H9 (cell line): ENCODE measurements at places on chromosomes 1 and 21.
A peak's percentile ranks its signal among the peaks of the same experiment; 100 is the strongest.

GRCh38 chr1:222357252-222357651 is 190.7 kb downstream of the HHIPL2 start:
- peak; percentile 42 for DNase-seq

DNA sequence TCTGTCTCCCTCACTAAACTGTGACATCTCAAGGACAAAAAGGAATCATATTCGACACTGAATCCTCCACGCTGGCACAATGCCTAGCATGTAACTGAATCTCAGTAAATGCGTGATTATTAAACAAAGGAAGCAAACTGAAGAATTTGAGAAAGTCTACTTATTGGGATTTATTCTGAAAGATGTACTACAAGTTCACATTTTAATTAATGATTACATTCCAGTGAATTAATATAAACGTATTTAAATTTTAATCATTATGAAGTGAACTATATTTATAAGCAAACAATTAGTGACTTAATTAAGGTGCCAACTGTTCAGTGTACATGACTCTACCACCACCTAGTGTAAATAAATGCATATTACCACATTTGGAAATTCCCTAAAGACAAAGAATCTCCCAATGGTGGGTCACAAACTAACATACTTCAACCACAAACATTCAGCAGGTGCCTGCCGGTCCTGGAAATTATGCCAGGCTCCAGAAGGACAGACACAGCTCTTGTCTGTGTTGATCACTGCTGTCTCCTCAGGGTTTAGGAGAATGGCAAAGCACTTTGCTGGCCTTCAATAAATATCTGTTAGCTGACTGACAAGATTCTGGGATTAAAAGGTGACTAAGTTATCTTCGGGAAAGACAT is 56.3 kb downstream of the SMYD3 start:
- no peak for DNase-seq

DNA sequence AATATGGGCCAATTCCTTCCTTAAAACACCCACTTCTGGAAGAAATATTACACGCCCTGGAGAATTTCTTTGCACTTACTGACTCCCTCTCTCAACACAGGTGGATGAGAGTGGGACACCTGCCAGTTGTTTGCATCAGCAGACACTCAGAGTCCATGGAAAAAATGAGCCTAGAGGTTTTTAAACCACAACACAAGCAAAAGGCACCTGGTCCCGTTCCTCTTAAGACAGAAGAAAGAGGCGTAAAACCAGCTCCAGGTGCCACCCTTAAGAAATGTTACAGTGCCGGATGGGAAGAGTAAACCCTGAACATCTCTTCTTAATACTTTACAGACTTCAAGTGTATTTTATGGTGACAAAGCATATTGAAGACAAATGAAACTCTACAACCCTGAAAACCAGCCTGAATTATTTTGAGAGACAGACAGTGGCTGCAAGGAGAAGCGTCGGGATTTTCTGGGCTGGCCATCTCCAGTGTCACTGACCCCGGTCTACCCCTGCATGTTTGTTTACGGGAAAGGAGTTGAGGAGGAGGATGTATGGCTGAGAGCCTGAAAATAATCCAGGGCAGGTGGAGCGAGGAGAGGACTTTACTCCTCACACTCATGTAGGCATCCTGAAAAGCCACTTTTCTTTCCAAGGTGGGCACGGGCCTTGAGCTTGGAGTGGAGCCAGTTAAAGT is 7.8 kb upstream of the RIPK4 start:
- DNase-seq: no peak

- peak; percentile 42 for DNase-seq
Measured at GRCh38 chr1:214427871-214428277, 123.5 kb downstream of the PTPN14 start.

DNA sequence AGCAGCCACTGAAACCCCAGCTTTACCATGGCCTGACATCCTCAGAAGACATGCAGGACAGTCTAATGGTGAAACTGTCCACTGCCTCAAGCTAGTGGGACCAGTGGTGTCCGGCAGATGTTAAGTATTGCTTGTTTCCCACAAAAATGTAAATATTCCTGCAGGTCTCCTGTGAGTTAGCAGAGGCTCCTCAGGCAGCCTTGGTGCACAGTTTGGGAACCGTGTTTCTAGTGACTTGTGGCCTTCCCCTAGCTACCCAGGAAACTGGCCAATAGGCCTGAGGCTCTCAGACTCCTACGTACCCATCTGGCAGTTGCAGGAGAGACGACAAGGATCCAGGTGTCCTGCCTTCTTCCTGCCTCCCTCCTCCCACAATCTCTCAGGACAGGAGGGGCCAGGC is 142.4 kb downstream of the CAMTA1 start:
- no peak for DNase-seq

DNA sequence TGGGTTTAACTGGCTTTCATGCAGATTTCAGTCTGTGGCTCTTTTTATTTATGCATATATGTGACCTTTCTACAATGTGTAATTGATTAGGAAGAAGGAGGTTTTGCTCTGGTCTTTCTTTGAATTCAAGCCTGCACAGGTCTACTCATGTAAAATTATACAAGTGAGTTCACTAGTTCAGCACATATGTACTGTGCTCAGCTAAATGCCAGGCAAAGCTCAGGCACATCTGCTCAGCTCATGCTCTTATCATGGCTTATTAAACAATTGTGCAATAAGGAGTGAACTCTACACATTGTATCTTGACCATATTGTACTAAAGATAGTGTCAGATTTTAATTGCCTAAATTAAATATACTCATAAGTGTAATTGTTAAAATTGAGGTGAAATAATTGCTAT is 378.4 kb downstream of the ADGRL2 start:
- no peak for DNase-seq

DNA sequence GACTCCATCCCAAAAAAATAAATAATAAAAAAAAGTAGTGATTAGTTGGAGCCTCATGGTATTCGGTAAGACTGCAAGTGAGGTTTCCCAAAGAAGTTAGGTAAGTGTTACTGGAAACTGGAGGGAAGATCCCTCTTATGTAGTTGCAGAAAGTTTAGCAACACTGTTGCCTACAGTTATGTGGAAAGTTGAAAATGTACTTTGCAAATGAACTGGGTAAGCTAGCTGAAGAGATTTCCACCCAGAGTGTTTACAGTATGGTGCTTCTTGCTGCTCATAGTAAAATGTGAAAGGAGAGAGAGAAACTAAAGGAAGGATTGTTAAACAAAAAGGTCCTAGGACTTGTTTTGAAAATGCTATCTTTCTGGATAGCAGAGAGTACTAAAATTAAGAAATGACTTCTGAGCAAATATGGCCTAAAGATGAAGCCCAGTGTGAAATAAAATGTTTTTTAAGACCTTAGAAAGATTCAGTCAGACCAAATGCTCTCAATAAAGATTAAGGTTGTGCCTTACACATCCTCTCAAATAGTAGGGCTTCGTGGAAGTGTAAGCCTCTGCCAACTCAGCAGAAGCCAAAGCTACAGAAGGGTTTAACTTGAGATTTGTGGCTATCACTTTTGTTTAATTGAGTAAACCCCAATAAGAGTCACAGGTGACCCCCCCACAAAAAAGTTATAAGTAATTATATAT is 31.5 kb downstream of the RPS6KC1 start:
- no peak for DNase-seq

GRCh38 chr1:75133750-75134646 is at the start of gene LHX8:
LHX8 (plus strand) TSS chr1:75134388; CDS start chr1:75136615, 2,227 bp downstream.
- DNase-seq: peak; percentile 63

GRCh38 chr1:98054367-98054701 is 133.5 kb upstream of the DPYD start:
- no peak for DNase-seq

GRCh38 chr1:36859926-36860325 is 174.4 kb downstream of the GRIK3 start:
- DNase-seq: no peak

GRCh38 chr1:169486281-169487051 is 722 bp upstream of the SLC19A2 start:
- DNase-seq: no peak

- DNase-seq: no peak
Measured at GRCh38 chr1:187338762-187339412, 510.1 kb downstream of the PLA2G4A start.

- peak; percentile 34 for DNase-seq
Measured at GRCh38 chr1:66271216-66271903, 262.6 kb upstream of the SGIP1 start.

DNA sequence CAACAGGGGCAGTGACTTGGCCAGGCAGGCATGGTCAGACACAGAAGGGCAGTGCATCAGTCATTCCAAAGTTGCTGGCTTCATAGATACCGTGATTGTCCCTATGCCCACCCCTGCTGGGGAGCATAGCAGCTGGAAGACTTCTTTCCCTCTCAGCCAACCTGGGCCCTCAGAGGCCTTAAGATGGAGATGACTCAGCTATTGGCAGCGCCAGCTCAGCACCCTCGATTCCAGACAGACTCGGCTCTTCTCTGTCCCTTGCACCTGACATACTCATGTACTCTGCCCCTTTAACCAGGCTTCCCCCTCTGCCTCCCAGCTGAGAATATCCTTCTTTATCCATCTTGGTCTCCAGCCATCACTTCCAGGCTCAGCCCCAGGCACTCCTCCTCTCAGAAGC is 16.8 kb downstream of the SLAMF8 start:
- no peak for DNase-seq

- DNase-seq: no peak
Measured at GRCh38 chr1:209420276-209420675, 163.2 kb upstream of the CAMK1G start.

- no peak for DNase-seq
Measured at GRCh38 chr1:192153276-192153675, 5.0 kb upstream of the RGS18 start.

DNA sequence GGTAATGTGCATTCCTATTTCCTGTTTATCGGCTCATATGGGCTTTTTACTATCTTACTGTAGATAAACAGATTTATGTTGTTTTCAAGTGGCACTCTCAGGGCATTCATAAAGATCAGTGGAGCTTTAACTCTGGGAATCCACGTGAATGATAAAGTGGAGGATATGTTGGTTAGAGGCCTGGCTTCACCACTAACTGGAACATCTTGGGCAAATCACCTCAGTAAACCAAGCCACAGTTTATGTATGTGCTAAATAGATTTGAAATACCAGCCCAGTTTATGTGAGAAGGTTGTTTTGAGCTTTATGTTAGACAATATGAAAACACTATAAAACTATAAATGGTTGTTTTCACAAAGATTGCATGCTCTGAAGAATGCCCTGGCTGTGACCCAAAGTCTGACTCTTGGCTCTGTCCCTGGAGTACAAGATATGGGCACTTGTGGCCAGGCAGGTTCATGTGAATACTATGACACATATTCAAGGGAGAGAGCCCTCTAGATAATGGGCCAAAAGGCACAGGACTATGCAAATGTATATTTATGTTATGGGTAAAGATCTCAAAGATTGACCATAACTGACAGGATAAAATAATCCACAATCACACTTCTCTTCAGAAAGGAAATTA is 36.7 kb downstream of the FAM163A start:
- DNase-seq: no peak

- DNase-seq: no peak
Measured at GRCh38 chr1:17215545-17215890, 10.6 kb downstream of the PADI1 start.

- DNase-seq: no peak
Measured at GRCh38 chr1:154481053-154481452, 21.0 kb upstream of the TDRD10 start.

GRCh38 chr1:101843160-101843559 is 153.6 kb downstream of the OLFM3 start:
- DNase-seq: peak; percentile 74

GRCh38 chr1:223621312-223621734 is 44.2 kb downstream of the CAPN8 start:
- DNase-seq: no peak

- DNase-seq: no peak
Measured at GRCh38 chr1:80769208-80769750, 1031.5 kb upstream of the ADGRL2 start.

GRCh38 chr1:197247465-197247864 is 20.6 kb upstream of the CRB1 start:
- no peak for DNase-seq

GRCh38 chr1:50218344-50219120 is 109.8 kb downstream of the ELAVL4 start:
- no peak for DNase-seq

DNA sequence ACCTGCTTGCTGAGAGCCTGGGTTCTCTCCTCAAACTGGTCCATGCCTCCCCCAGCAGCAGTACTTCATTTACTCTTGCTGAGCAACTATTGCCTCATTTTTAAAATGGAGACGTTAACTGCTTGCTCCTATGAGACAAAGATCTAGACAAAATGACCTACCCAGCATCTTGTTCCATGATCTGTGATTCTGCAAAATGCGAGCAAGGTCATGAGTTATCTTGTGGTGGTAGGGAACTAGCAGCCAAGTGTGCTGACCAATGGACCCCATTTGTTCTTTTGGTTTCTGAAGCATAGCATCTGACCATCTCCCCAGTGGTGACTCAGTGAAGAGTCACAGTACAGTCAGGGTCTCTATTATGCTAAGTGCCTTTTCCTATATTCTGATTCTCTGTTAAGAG is 40.4 kb downstream of the TBX15 start:
- DNase-seq: no peak

DNA sequence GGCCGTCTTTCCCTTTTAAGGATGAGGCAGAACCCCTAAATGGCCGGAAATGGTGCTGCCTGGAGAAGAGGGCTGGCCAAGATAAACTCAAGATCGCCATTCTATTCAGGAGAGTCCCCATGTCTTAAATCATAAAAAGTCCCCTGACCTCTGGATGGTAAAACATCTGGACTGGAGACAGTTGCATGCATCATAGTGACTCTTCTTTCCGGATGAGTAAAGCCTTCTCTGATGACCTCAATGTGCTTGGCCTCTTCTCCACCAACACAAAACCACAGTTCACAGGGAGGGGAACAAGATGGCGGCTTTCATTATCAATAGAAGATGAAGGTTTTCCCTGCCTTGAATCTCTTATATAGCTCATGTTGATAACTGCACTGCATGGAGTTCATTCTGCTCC is 27.5 kb upstream of the H6PD start:
- no peak for DNase-seq

- no peak for DNase-seq
Measured at GRCh38 chr1:109901524-109902145, 9.0 kb upstream of the CSF1 start.

- no peak for DNase-seq
Measured at GRCh38 chr1:177650947-177651346, 318.9 kb downstream of the SEC16B start.

DNA sequence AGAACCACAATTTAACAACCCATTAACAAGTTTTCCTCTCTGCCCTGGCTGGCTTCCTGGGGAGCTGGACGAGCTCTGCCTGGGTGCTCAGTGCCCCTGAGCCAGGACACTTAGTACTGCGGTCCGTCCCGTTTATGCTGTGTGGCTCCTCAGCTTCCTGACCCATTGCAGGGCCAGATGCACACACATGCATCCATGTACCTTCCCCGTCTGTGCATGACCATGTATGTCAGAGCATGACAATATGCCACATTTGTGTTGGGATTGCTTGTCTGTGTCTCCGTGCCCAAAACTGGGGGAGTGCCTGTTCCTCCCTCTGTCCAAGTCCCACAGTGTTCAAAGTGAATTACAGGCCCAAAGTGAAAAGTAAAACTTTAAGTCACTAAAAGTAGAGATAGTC is 9.7 kb upstream of the TFF3 start:
- no peak for DNase-seq

DNA sequence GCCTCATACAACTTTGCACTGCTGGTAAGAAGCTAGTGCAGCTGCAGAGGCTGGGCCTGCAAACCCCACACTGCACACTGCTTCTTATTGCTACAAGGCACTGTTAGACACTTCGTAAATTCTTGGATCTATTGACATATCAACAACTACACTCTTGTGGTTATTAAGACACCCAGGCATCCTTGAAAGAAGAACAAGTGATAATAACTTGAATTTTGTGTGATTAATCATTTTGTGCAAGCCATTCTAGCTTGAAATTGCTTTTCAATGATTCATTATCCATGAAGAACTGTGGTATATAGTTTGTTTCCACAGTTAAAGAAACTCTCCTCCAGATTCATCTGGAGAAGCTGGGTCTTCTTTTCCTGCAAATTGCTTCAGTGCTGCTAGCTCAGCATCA is 33.7 kb upstream of the IFI44L start:
- DNase-seq: no peak
